Activated naive CD8-positive, alpha-beta T cell treated with anti-CD3 and anti-CD28 coated beads, Interleukin-2, amount 10 ng/mL, durations not matched to agents 7 days and 5 days (primary cell): ENCODE measurements at places on chromosomes 6 and 20.
A peak's percentile ranks its signal among the peaks of the same experiment; 100 is the strongest.

DNA sequence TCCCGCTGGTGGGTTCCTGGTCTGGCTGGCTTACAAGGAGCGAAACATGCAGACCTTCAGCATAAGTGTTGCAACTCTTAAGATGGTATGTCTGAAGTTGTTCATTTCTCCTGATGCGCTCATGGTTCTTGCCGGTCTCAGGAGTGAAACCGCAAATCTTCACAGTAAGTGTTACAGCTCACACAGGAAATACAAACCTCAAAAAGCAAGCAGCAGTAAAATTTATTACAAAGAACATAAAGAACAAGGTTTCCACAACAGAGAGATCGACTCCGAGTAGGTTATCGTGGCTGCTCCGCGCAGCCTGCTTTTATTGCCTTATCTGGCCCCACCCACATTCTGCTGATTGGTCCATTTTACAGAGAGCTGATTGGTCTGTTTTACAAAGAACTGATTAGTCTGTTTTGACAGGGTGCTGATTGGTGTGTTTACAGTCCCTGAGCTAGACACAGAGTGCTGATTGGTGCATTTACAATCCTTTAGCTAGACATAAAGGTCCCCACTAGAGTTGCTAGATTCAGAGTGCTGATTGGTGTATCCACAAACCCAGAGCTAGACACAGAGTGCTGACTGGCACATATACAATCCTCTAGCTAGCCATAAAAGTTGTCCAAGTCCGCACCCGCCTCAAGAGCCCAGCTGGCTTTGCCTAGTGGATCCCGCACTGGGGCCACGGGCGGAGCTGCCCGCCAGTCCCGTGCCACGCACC lies 39.2 kb downstream of the TRIM27 start:
- peaks cover 4% of the 10 kb centered on the region for H3K27me3 ChIP-seq
- peaks cover 29% of the 10 kb centered on the region for H3K4me1 ChIP-seq
- H3K4me3 ChIP-seq, result peak overlapping the region; percentile 76
- peak; percentile 71 for DNase-seq

- H3K27ac ChIP-seq, result peak overlapping the region; percentile 99
- H3K4me3 ChIP-seq, result peak overlapping the region; percentile 99
- H3K36me3 ChIP-seq, result peaks cover 76% of the 10 kb centered on the region
- H3K27me3 ChIP-seq, result no peaks in the 10 kb centered on the region
- no peak for DNase-seq
These were observed 1.2 kb upstream of the ZNFX1 start for GRCh38 chr20:49278818-49279676.

- H3K4me3 ChIP-seq, result no peak overlapping the region
- H3K27ac ChIP-seq, result no peak overlapping the region
- no peaks in the 10 kb centered on the region for H3K36me3 ChIP-seq
These were observed 113.2 kb upstream of the TENT5A start for GRCh38 chr6:81865712-81866111.

DNA sequence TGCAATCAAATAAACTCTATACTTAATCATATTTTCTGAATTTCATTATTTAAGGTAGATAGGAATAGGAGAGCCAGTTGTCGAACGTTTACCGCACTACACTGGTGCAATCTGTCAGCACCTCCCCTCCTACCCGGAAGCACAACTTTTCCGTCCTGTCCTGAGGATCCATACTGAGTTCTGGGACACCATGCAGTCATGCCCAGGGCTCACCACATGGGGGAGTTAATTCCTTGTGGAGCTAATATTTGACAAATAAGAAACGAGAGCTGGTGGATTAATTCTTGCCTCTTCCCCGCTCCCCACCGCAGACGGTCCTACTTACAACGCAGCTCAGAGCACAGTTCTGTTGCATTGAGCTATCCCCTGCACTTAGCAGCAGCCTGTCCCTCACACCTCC lies 107.7 kb upstream of the RALGAPA2 start:
- H3K4me1 ChIP-seq, result peaks cover 2% of the 10 kb centered on the region
- no peak overlapping the region for H3K27ac ChIP-seq
- no peak for DNase-seq
- H3K4me3 ChIP-seq, result no peak overlapping the region
- H3K36me3 ChIP-seq, result no peaks in the 10 kb centered on the region
- H3K27me3 ChIP-seq, result peaks cover 19% of the 10 kb centered on the region

DNA sequence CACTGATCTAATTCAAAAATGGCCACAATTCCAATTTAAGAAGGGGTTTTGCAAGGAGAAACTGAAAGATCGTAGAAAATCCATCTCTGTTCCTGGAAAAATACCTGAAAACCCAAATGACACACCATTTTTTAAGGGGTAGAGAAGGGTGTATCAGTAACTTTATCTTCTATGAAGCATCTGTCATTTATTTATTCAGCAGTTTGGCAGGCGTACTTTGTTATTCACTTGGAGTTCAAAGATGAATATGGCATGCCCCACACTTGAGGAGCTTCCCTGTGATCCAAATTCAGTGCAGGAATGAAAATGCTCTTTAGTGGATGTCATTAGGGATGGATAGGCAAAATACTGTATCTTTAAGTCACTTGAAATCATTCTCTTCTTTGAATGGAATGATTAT lies 7.2 kb downstream of the HINT3 start:
- H3K27ac ChIP-seq, result no peak overlapping the region
- no peak overlapping the region for H3K4me3 ChIP-seq
- H3K27me3 ChIP-seq, result no peaks in the 10 kb centered on the region
- peaks cover 3% of the 10 kb centered on the region for H3K4me1 ChIP-seq
- peaks cover 10% of the 10 kb centered on the region for H3K36me3 ChIP-seq
- no peak for DNase-seq

GRCh38 chr20:48765359-48765758 lies 62.4 kb downstream of the PREX1 start:
- H3K4me3 ChIP-seq, result no peak overlapping the region
- no peaks in the 10 kb centered on the region for H3K27me3 ChIP-seq
- H3K4me1 ChIP-seq, result peaks cover 80% of the 10 kb centered on the region

DNA sequence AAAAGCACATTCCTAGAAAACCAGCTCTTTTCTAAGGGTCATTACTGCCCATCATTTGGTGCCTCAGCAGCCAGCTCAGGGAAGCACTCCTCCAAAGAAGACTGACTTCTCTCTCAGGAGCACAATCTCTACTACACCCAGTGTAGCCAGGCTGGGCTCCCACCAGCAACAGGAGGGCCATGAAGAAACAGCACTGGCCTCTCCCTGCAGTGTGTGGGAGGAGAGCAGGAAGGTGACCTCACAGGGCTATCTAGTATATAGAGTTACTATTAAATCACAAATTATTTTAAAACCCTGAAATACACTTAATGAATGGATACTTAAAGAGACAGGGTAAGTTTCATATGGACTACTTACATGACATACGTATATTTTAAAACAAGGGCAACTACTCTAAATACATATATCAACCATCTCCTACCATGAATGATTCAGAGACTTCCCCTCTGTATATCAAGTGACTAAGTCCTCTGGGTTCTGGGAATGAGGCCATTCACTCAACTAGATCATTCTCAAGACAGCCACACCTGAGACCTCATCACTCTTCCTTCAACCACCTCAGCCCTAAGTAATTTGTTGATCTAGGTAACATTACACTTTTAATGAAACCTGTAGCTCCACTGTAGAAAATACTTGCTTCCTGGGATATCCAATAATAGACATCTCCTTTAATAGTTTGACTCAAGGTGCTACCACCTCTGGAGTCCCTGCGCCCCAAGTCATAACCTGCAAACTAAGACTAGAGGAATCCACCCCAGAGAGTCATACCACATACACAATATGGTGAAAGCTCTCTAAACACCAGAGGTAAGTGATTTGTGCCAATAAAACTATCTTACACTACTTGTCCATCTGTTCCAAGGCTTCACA lies 25.2 kb downstream of the TBX18 start:
- no peaks in the 10 kb centered on the region for H3K27me3 ChIP-seq
- H3K36me3 ChIP-seq, result no peaks in the 10 kb centered on the region
- DNase-seq, result no peak
- no peak overlapping the region for H3K27ac ChIP-seq
- no peak overlapping the region for H3K4me3 ChIP-seq

DNA sequence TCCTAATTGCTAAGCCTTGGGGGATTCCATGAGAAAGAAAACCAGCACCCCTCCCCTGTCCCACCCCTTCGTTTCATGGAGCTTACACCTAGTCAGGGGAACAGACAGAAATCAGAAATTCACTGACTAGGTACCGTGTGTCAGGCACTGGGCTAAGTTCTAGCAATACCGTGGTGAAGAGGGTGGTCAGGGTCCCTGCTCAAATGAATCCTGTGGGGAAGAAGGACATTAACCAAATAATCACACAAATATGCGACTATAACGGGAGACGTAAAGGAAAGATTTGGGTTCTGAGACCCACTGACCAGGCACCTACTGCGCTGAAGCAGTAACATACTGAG lies 65.1 kb upstream of the TOP1 start:
- H3K27ac ChIP-seq, result no peak overlapping the region
- no peaks in the 10 kb centered on the region for H3K36me3 ChIP-seq
- H3K27me3 ChIP-seq, result peaks cover 8% of the 10 kb centered on the region

GRCh38 chr6:9455864-9456658 lies 958.8 kb downstream of the TFAP2A start:
- DNase-seq, result no peak
- H3K4me1 ChIP-seq, result no peaks in the 10 kb centered on the region
- H3K27ac ChIP-seq, result no peak overlapping the region
- H3K27me3 ChIP-seq, result no peaks in the 10 kb centered on the region

- no peaks in the 10 kb centered on the region for H3K27me3 ChIP-seq
- no peaks in the 10 kb centered on the region for H3K4me1 ChIP-seq
- no peak overlapping the region for H3K4me3 ChIP-seq
- no peak overlapping the region for H3K27ac ChIP-seq
These were observed 13.5 kb upstream of the SMIM26 start for GRCh38 chr20:18553746-18554145.
